ENCODE measurements at places on chromosomes 2 and 18. TPM values are rescaled to one million over a fixed set of nuclear protein-coding genes. Genes with fewer than 3 reads are reported as not detected.

TXNDC9 gene
- total RNA-seq: 38.6 TPM

- H3K36me3 ChIP-seq: peaks cover 30% of the 10 kb centered on the region
- H3K4me3 ChIP-seq: no peak overlapping the region
These were observed 115.2 kb upstream of the TFCP2L1 start for GRCh38 chr2:121400201-121400600.

- no peak for DNase-seq
- H3K4me1 ChIP-seq: no peaks in the 10 kb centered on the region
- no peak overlapping the region for H3K27ac ChIP-seq
- no peaks in the 10 kb centered on the region for H3K27me3 ChIP-seq
These were observed 18.6 kb upstream of the NARS1 start for GRCh38 chr18:57640236-57640635.

- no peak for DNase-seq
- H3K4me1 ChIP-seq: peaks cover 24% of the 10 kb centered on the region
- no peaks in the 10 kb centered on the region for H3K27me3 ChIP-seq
- no peak overlapping the region for H3K4me3 ChIP-seq
- H3K27ac ChIP-seq: no peak overlapping the region
These were observed 27.3 kb downstream of the MTCL1 start for GRCh38 chr18:8732442-8733360.

Measured in PC-9 (cell line).